ENCODE measurements at places on chromosomes 2 and 18.

GRCh38 chr2:24174851-24175277 is at the start of gene FAM228A:
FAM228A (plus strand) TSS chr2:24175053; CDS start chr2:24175481, 428 bp downstream.
- DNase-seq, result no peak

GRCh38 chr2:99507937-99508818 is 18.4 kb upstream of the REV1 start:
- no peak for DNase-seq

- peak; percentile 79 for DNase-seq
Measured at GRCh38 chr18:34787931-34788532, 77.9 kb downstream of the DTNA start.

GRCh38 chr18:63182310-63182772 is 137.2 kb downstream of the BCL2 start:
- no peak for DNase-seq

- DNase-seq, result peak; percentile 54
Measured at GRCh38 chr18:35770376-35771014, 189.0 kb downstream of the GALNT1 start.

DNA sequence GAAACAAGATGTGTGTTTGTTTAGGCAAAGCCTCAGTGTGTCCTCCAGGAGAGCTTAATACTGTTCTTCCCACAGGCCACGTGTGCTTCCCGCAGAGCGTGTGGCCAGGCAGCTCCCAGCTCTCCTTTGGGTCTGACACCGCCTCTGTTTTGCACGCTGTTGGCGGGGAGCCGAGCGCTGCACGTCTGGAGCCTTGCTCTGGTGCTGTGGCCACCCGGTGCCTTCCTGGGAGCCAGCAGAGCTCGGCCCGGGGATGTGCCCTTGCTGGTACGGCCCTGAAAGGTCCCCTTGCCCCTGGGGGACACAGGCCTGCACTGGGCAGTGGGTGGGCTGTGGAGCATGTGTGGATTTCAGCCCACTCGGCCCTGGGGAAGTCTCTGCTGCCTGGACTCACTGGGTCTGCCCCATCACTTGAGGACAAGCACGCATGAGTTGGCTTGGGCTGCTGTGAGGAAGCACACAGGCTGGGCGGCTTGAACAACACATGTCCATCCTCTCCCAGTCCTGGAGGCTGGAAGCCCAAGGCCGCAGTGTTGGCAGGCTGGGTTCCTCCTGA is 160.7 kb upstream of the HDAC4 start:
- no peak for DNase-seq

GRCh38 chr2:128274218-128274617 is 44.5 kb downstream of the HS6ST1 start:
- DNase-seq, result no peak

- DNase-seq, result no peak
Measured at GRCh38 chr2:31223749-31224148, 6.4 kb upstream of the CAPN14 start.

GRCh38 chr2:56450047-56450446 is 266.3 kb downstream of the CCDC85A start:
- DNase-seq, result no peak

DNA sequence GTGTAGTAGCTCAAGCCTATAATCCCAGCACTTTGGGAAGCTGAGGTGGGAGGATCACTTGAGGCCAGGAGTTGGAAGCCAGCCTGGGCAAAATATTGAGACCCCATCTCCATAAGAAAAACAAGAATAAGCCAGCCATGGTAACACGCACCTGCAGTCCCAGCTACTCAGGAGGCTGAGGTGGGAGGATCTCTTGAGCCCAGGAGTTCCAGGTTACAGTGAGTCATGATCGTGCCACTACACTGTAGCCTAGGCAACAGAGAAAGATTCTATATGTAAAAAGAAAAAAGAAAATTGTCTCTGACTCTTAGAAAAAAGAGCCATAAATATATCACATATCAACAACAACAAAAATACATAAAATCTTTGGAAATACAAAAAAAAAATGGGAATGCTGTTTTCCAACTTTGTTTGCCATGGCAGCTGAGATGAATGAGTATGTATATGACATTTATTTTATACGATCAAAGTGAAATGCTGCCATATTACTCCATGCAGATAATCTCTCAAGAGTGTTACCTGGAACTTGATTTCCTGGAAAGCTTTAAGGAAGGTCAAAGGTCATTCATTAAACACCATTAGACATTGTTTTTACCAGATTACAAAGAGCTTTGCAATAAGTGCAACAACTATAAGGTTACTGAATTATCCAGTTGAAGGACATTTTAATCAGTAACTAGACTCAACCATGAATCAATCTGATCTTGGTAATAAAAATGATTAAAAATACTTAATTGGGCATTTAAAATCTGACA is 19.7 kb upstream of the DAPL1 start:
- DNase-seq, result no peak

DNA sequence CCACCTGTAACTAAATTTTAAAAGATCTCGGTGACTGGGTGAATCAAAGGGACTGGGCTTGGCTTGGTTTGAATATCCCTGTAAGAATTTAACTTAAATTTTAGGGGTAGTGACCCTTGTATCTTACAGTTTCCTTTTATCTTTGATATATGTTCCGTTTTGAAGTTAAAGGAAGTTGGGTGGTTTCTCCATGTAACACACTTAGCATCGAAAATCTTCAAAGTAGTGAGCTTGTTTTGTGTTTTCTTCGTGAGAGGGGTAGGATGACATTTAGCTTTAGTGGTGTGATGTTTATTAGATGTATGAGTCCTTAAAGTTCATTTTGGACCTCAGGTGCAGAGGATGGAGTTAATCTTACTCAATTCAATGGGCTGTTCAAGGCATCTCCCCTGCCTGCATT is 1.6 kb downstream of the WDR7 start:
- DNase-seq, result peak; percentile 45

GRCh38 chr18:13627639-13628038 is 98.7 kb downstream of the FAM210A start:
- DNase-seq, result no peak

GRCh38 chr2:158973116-158973956 is 4.9 kb downstream of the TANC1 start:
- no peak for DNase-seq

- DNase-seq, result peak; percentile 95
Measured at GRCh38 chr2:121197369-121198091, 87.5 kb downstream of the TFCP2L1 start.

DNA sequence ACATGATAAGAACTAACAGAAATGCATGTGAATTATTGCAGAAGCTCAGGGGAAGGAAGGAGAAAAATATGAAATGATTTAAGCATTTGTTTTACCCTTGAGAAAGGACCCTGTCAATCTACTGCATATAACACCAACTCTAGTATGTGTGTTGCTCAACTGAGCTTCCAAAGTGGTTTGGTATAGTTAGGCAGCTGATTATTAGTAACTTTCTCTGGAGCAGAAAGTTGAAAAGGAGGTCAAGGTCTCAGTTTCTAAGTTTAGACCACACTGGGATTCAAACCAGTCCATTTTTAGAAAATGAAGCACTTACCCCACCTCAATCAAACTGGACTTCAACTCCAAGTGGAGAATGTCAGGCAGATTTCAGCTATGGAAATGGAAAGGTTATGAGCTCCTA is 123.3 kb upstream of the CDC42EP3 start:
- no peak for DNase-seq

- peak; percentile 61 for DNase-seq
Measured at GRCh38 chr2:191617575-191617974, 60.4 kb upstream of the NABP1 start.

DNA sequence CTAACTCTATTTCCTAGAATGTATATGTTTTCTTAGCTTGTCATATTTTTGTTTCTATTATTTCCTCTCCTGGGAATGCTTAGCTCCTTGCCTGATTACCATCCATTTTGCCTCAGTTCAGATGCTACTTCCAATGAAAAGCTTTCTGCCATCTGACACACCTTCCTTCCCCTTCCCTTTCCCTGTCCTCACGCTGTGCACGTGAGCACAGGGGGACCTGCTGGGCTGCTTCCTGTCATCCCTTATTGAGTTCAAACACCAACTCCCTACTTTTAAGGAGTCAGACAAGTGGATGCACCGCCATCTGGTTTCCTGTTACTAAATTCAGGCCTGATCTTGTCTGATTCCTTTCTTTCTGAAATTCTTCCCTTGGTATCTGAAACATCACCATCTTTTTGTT is 2.4 kb upstream of the INO80C start:
- DNase-seq, result no peak

DNA sequence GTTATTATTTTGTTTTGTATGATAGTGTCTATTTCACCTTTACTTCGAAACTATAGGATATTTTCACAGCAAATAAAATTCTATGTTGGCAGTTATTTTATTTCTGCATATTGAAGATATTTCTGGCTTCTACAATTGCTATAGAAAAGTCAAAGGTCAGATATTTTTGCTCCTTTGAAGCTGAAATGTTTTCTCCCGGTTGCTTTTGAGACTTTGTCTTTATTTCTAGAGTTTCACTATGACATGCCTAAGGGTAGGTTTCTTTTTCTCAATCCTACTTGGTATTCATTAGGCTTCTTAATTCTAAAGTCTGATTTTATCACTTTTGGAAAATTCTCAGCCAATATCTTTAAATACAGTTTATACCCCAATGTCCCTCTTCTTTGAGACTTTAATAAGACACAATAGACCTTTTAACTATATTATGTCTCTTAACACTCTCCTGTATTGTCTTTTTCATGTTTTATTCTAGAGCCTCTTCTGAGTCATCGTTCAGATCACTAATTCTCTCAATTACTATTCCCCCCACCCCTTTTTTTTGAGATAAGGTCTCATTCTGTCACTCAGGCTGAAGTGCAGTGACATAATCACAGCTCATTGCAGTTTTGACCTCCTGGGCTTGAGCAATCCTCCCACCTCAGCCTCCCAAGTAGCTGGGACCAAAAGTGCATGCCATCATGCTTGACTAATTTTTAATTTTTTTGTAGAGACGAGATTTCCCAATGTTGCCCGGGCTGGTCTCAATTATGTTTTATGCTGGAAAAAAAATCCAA is 50.5 kb downstream of the USP37 start:
- DNase-seq, result no peak

GRCh38 chr2:101737478-101738255 is 40.2 kb downstream of the MAP4K4 start:
- peak; percentile 59 for DNase-seq

- no peak for DNase-seq
Measured at GRCh38 chr2:62808554-62808953, 103.0 kb downstream of the EHBP1 start.

DNA sequence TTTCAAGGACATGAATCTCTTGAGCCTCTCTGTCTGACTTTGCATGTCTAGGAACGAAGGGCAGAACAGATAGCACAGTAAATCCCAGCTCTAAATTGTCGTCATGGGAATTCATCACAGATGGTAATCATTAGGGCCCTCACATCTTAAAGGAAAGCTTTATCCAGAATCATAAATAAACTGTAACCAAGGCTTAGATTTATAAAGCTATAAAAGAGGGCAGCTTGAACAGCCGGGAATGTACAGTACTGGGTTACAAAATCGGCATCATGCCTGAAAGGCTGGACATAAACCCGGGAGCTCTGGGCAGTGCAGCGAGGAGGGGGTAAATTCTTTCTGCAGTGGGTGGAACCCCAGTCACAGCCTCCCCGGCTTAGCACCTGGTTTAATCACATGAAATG is 144.4 kb downstream of the GFPT1 start:
- no peak for DNase-seq

GRCh38 chr2:97355176-97355575 is 234.5 kb downstream of the ANKRD36B start:
- no peak for DNase-seq

DNA sequence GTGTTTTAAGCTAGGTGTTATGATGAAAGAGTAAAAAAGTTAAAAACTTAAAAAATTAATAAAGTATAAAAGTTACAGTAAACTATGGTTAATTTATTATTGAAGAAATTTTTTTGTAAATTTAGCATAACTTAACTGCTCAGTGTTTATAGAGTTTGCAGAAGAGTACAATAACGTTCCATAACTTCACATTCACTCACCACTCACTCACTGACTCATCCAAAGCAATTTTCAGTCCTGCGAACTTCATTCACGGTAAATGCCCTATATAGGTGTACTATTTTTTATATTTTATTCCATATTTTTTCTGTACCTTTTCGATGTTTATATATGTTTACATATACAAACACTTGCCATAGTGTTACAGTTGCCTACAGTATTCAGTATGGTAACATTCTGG is 694.8 kb upstream of the SLC39A10 start:
- DNase-seq, result no peak

DNA sequence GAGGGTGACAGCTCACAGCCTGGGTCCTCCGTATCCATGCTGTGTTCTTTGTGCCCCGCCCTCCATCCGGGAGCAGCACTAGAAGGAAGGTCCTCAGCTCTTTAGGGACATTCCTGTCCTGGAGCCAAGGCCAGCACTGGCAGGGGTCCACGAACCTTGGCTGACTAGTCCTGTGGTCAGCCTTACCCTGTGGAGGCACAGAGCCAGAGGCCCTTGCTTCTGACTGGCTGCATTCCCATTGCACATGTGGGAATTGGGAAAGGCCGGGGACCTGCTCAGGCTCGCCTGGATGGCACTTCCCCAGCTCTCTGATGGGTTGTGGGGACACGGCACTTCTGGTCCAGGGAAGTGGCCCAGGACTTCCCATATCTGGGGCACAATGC is 24.9 kb upstream of the RHOB start:
- no peak for DNase-seq

DNA sequence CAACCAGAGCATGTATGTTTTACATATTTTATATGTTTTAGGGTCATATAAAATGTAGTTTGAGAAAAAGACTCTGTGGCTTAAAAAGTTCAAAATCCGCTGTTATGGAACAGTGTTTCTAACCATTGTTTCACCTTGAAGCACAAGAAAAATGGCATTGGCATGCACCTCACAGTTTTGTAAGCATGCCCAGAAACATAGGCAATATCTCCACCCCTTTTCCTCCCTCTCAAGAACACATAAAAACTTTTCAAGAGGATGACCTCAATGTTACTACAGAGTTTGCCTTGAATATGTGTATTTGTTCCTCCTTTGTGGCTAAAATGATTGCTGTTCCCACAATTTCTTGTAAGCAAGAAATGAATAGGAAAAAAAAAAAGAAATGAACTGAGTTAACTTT is 29.3 kb upstream of the SLC40A1 start:
- DNase-seq, result no peak

- DNase-seq, result peak; percentile 52
Measured at GRCh38 chr2:9419541-9419940, 3.8 kb downstream of the ITGB1BP1 start.

GRCh38 chr2:223932816-223933800 is 12.0 kb downstream of the WDFY1 start:
- DNase-seq, result no peak

DNA sequence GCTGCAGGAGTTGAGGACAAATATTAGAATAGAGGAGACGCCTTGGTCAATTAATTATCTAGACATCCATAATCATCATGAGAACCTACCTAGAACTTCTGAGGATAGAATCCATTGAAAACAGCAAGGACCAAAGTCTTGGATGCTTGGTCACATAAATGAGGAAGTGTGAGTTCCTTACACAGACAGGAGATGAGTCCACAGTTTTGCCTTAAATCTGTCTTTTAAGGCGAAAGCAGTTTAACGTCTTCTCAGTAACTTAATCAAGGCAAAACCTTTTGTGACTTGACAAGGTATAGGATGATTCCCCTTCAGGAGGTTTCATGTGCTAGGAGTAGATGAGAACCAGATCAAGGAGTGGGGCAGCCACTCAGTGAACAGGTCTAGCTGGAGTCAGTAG is 1783.2 kb upstream of the CELF4 start:
- no peak for DNase-seq

Measured in suppressor macrophage treated with lipopolysaccharide for 1 hour (primary cell).